ENCODE measurements at places on chromosomes 1 and 21.

- no peak for DNase-seq
Measured at GRCh38 chr1:41870076-41870562, 48.6 kb downstream of the HIVEP3 start.

DNA sequence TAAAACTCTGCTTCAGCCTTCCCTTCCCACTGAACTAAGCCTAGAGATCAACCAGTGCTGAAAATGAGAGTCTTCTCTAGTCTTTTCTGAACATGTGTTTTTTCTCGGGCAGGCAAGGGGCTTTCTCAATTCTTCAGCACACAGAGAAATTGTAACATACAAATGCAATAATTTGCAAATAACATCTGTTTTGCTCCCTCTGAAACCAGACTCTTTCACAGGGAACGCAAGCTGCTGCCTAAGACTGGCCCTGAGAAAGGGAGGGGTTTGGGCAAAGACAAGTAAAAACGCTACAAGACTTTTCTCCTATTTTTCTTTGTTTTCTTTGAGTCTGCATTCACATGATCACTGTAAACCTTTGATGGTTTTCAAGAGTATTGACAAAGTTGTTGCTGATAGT, 39.6 kb upstream of the VN1R5 start:
- DNase-seq = no peak

GRCh38 chr1:229669333-229669732, 43.3 kb downstream of the URB2 start:
- no peak for DNase-seq

- DNase-seq = no peak
Measured at GRCh38 chr1:24992124-24992760, 62.2 kb upstream of the RUNX3 start.

DNA sequence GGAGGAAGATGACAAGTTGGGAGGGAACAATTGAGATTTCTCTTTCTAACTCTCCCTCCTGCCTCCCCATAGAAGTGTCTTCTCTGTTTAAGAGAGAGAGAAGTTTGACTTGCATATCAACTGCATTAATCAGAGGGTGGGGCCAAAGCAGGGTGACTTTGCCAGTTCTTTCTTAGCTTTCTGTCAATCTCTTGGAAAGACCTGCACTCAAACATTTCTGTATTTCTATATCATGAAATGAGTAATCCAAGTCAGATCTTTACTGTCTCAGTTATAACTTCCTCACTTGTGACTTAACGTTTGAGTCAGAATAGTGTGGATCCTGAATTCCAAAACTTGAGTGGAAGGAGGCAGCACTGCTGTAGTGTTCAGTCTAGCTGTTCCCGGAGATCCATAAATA, 180.8 kb upstream of the KCNK2 start:
- no peak for DNase-seq
